ENCODE measurements at places on chromosomes 7 and 10.

GRCh38 chr10:119750391-119751230, 24.8 kb downstream of the INPP5F start:
- DNase-seq, result peak; percentile 60

DNA sequence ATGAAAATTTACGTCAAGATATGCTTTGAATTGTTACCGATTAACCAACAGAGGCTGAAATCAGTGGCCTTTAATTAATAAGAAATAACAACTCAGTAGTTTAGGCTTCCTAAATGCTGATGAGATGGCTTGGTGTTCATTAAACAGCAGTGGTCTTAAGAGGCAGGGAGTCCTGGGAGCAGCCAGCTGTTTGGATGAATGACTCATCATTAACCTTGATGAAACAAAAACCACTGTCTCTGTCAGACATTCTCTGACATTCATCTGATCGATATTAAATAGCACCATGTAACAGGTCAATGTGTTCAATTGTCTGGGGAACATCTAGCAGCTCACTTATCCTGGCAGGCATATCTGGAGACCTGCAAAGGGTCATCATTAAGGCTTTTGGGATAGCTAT, 234.2 kb upstream of the LRRN3 start:
- no peak for DNase-seq

DNA sequence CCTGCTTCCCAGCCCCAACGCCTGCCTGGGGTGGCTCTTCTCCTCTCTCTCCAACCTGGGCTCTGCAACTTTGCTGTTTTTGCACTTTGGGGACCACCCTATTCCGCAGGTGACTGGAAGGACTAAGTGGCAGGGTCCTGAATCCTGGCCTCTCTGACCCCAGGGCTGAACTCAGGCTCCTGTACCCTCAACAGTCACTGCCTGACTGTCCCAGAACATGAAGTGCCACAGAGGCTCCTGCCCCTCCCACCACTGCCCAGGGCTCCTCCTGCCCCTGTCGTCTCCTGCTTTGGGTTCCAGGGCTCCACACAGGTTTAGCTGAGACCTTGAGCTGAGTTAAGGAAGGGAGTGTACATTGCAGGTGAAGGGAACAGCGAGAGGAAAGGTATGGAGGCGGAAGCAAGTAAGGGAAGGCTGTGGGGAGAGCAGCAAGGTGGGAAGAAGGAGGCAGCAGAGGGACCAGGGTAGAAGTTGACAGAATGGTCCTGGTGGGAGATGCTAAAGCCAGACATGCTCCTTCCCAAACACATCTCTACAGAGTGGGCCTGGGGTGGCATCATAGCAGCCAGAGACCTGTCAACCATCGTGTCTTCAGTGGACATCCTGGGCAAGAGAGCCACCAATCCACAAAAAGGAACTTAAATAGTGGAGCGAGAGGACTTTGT, 5.7 kb upstream of the GRID1 start:
- DNase-seq, result no peak

DNA sequence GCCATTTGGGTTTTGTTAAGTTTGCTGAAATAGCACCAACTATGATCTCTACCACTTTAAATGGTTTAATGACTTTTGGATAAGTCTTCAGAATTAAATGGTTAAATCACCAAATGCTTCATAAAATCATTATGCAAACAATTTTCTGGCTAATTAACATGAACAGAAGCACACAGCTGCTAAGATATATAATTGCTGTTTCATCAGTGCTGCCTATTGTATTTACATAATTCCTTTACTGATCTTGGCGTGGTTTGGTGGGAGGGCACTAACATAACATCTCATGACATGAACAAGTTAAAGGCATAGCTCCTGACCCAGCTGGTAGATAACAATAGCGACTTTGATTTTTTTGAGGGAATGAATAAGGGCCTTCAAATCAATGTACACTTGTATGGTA, 94.1 kb downstream of the FZD1 start:
- no peak for DNase-seq

- no peak for DNase-seq
Observed at GRCh38 chr7:54985426-54986330, 33.1 kb upstream of the EGFR start.

- no peak for DNase-seq
Observed at GRCh38 chr10:672203-672602, 17.3 kb downstream of the DIP2C start.

GRCh38 chr7:73549176-73549575, 8.3 kb downstream of the BCL7B start:
- DNase-seq, result no peak

DNA sequence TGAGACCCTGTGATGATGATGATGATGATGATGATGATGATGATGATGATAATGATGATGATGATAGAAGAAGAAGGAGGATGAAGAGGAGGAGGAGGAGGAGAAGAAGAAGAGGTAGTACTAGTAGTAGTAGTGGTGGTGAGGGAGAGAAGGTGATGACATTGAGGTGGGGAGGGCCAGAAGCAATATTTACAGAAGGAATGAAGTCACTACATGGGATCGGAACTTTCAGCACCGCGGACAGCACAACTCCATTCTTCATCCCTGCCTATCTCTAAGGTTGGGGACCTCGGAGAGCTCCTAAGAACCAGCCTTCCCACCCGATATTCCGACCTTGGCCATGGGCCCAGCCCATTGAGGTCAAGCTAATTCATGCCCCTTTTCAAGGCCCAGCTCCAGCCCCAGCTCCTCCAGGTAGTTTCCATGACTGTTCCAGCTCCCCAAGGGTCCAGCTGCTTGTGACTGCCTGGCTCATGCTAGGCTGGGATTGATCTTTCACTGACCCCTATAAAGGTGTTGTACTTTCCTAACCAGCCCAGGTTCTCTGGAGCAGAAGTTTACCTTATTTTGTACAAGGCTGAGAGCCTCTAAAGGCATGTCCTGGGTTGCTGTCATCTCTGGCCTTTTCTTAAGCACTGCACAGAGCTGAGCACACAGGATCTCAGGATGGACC, 10.3 kb downstream of the CRHR2 start:
- no peak for DNase-seq

DNA sequence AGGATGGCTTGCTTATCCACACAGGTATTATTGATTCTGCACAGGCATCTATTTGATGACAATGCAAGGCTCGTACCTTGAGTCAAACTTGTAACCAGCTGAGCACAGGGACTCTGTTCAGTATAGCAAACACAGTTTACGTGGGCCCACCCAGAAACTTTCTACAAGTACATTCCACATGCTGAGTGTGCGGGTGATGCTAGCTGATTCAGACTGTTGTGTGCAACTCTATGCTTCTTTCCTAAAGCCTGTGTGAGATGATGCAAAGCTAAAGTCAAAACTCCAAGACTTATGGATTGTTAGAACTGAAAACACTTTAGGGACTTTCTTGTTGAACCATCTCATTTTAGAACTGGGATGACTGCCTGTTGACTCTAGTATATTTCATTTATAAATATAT, 21.5 kb upstream of the CALD1 start:
- no peak for DNase-seq

DNA sequence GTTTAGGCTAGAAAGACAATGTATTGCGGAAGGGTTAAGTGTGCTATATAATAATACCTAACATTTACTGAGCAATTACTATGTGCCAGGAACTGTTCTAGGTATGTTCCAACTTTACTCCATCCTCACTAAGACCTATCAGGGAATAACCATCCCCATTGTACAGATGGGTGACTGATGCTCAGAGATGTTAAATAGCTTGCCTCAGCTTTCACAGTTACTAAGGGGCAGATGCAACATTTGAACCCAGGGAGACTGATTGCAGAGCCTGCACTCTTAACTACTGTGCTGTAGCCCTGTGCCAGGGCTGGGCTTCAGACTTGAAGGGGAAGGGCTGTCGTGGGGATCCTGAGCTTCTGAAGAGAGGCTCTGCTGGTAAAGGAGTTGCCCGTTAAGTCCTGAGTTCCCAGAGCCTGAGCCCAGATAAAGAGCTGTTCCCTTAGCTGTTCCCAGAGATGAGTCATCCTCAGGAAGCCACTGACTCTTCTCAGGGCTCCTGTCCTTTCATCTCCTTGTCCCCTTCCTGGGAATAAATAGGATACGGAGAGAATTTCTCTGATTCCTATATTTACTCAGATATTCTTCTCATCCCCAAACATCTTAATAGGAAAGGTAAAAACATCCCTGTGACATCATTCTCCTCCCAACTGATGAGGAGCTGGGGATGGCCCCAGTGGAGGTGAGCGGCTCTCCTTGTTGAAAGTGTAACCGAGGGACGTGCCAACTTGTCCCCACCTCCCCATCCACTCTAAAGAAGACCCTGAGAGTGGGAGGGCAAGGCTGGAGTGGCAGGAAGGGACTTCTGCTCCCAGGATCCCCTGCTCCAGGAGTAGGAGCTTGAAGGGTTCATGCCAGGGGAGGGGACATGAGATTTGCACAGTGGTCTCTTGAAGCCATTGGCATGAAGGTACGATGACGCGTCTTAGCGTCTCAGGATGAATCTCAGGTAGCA, 28.0 kb upstream of the HABP2 start:
- DNase-seq, result no peak

DNA sequence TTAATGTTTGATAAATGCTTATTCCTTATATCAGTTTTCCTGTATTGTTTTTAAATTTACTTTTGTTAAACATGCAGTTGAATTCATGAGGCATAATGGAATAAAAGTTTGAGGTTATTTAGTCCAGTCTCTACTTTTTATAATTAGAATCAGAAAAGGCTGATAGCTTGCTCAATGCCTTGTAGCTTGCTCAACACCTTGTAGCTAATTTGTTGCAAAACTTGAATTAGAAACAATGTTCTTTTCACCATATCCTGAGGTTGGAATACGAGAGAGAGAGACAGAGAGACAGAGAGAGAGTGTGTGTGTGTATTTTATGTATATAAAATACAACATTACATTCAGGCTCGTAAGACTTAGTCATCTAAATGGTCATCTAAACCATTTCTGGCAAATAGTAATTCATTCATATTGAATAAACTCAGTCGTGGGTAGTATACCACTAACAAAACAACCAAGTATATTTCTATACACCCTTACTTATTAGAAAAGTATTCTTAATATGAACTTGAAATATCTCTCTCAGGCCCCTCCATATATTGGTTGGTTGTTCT, 243.5 kb downstream of the ADK start:
- no peak for DNase-seq

- no peak for DNase-seq
Observed at GRCh38 chr7:130441408-130441869, 623 bp upstream of the CEP41 start.

DNA sequence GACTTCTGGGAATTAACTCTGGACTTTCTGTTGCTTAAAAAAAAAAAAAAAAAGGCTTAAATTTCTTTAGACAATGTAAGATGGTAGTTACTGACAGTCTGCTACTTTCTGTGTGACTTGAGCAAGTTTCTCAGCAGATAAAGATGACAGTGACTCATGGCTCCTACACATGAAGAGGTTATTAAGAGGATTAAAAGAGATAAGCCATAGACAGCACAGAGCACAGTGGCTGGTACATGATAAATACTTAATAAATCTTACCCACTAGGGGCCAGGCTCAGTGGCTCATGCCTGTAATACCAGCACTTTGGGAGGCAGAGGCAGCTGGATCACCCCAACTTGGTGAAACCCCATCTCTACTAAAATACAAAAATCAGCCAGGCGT, 174.8 kb downstream of the JAZF1 start:
- no peak for DNase-seq

DNA sequence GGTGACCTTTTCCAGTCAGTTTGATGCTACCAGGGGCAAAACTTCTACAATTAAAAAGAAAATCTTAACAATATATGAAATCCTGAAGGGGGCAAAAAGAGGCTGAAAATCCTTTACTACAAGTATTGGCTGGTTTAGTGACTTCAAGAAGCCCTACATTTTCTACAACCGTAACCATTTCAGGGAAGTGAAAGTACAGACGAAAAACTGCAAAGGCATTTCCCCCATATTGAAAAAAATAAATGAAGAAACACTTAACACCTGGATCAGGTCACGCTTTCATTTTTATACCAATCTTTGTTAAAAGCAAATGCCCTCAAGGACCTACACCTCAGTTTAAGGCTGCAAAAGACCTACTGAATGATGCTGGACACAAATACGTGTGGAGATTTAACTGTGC, 38.6 kb downstream of the IL6 start:
- no peak for DNase-seq

DNA sequence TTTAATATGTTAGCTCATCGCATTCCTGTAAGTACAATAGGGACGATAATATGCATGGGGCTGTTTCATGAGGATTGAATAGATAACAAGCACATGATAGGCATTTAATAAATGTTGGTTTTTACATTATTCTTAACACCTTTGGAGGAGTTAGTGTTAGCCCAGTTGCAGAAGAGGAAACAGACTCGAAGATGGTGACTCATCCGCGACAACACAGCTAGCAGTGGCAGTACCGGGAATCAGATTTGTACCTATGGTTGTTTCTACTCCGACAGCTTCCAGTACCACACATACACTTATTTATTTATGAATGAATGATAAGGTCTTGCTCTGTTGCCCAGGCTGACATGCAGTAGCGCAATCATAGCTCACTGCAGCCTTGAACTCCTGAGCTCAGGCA, 2.9 kb downstream of the LRMDA start:
- no peak for DNase-seq

- no peak for DNase-seq
Observed at GRCh38 chr7:113085781-113086390, 741 bp downstream of the GPR85 start.

- no peak for DNase-seq
Observed at GRCh38 chr7:66840316-66840715, 80.7 kb upstream of the TMEM248 start.

DNA sequence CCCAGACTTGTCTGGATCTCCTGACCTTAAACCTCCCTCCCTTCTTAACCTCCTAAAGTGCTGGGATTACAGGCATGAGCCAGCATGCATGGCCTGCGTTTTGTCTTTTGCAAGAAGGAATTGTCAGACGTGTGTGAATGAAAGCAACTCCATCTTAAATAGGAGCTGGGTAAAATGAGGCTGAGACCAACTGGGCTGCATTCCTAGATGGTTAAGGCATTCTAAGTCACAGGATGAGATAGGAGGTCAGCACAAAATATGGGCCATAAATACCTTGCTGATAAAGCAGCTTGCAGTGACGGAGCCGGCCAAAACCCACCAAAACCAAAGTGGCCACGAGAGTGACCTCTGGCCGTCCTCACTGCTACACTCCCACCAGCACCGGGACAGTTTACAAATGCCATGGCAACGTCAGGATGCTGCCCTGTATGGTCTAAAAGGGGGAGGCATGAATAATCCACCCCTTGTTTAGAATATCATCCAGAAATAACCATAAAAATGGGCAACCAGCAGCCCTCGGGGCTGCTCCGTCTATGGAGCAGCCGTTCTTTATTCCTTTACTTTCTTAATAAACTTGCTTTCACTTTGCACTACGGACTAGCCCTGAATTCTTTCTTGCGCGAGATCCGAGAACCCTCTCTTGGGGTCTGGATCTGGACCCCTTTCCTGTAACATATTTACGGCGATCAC, 41.2 kb upstream of the SDK1 start:
- DNase-seq, result no peak
